Suppressor macrophage (primary cell): ENCODE measurements at places on chromosomes 3 and 15.

DNA sequence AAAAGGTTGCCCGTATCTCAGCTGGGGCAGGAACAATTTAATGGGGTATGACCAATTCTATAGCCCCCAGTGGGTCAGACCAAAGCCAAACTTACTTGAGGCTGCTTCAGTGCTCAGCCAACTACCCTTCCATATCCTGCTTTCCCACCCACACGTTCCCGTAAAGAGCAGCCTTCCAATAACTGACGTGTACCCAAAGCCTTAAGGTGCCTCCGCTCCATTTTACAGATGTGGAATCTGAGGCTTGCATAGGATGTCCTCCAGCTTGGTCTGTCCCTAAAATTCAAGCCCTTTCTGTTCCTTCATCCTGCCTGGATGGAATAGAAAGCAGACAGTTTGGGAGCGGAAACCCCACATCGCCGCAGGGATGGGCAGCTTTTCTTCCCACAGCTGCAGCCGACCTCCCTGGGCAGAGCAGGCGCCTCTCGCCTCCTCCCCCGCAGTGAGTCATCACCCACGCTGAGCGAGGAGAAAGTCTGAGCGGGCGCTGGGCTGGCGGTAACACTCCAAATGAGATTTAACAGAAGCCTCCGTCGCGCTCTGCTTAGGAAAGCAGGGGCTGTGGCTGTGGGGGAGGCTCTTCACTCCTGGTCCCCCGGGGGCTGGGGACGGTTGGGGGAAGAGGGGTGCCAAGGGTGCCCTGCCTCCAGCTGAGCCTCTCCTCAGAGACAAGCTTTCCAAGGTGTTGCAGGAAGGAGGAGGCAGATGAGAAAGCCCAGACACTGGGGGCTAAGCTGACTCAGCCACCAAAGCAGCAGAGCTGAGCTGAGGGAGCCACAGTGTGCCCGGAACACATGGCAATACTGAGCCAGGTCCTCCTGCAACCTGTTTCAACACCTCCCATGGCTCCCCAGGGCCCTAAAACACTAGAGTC is 57.8 kb upstream of the HRH1 start:
- peak; percentile 87 for DNase-seq

DNA sequence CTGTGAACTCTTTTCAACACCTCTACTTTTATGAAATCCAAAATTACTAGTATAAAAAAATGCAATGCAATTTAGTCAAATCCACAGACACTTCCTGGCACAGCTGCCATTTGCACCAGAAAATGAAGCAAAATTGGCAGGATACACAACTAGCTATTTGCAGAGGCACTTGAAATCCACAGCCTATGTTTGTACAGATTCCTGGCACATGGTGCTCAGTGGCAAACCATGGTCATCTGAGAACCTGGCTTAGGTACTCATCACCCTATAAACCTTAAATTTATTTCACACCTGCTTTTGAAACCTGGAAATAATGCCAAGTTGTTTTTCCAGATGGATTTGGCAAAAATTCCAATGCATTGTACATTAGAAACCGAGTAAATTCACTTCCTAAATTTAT is 20.2 kb upstream of the PPM1L start:
- DNase-seq = no peak

GRCh38 chr3:169041677-169042171 is 621.8 kb downstream of the MECOM start:
- DNase-seq = peak; percentile 59

DNA sequence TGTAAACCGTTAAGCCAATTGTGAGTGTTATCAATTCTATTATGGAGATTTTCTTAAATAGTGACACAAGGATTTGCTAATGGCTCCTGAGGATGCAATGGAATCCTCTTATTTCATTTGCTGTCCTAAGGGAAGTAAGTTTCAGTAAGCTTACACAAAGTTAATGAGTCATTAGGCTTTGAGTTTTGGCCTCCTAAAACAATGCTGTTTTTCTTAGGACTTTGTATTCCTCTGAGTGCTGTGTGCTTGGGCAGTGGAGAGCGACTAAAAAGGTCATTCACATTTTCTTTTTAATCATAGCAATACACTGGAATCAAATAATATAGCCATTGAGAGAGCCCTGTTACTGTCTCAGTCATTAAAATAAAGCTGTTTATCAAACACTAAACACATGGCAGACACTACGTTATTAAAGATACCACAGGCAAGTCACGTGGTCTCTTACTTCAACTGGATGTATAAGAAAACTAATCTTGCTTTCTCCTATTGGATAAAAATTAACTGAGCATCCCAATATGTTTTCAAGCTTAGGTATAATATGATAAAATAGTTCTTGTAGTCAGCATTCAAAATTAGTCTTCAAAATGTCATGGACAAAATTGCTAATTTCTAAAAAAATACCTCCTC is 290.8 kb downstream of the NLGN1 start:
- no peak for DNase-seq

GRCh38 chr3:18393906-18394305 is 31.2 kb downstream of the SATB1 start:
- DNase-seq = no peak

GRCh38 chr15:101497017-101497416 is 7.5 kb upstream of the PCSK6 start:
- no peak for DNase-seq

DNA sequence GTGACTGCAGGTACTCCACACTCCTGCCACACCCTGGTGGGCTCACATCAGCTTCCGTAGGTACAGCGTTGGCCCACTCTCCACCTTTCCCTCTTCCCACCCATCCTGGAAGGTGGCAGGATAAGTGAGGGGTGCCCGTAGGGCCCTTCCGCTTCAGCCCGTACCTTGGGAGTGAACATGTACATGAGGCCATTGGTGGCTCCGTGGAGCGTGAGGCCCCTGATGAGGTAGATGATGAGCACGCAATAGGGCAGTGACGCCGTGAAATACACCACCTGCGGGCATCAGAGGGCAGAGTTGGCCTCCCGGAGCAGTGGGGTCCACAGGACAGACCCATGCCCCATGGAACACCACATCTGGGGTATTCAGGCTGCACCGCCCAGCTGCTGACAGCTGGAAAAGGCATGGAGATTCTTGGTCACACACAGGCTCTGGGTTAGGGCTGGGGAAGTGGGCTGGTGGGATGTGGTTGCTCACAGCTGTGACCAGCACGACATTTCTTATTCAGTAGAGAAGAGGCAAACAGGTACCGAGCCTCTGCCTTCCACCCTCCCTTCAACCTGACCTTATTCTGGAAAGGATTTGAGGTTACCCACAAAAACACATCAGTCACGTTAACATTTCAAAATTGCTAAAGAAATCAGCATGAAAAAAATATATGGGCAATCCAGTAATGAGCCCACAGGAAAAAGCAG is 23.8 kb downstream of the SLC6A20 start:
- no peak for DNase-seq

GRCh38 chr3:170730071-170730812 is 139.8 kb downstream of the RPL22L1 start:
- no peak for DNase-seq

DNA sequence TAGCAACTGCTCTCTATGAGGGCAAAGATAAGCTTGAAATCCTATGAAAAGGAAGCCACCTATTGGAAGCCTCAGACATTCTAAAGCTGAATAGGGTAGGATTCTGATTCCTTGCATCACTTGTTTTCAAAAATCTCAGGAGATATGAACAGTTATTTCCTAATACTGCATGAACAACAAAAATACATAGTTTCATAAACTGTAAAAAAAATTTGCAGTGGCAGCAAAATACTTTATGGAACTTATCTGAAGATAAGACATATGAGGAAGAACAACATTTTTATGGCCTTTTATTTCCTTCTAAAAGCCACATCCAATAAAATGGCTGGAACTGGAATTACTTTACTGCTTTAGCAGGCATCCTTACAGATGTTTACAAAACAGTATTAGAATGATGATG is 29.9 kb downstream of the AP3S2 start:
- DNase-seq = no peak

- DNase-seq = no peak
Measured at GRCh38 chr15:63967616-63968015, 78.7 kb downstream of the DAPK2 start.

DNA sequence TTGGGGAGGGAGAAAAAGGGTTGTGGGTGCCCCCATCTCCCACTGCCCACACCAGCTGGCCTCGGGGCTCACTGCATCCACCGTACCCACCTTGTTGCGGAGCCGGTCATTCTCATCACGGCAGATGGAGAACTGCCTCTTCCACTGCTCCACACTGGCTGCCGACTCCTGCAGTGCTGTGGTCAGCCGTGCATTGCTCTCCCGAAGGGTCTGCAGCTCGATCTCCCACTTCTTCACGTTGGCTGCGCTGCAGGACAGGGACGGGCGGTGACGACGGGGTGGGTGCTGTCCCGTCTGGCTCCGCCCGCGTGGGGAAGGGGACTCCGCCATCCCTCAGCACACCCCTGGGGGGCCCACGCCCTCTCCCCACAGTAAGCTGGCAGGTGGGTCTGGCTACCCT is 45.1 kb downstream of the WHAMM start:
- no peak for DNase-seq

DNA sequence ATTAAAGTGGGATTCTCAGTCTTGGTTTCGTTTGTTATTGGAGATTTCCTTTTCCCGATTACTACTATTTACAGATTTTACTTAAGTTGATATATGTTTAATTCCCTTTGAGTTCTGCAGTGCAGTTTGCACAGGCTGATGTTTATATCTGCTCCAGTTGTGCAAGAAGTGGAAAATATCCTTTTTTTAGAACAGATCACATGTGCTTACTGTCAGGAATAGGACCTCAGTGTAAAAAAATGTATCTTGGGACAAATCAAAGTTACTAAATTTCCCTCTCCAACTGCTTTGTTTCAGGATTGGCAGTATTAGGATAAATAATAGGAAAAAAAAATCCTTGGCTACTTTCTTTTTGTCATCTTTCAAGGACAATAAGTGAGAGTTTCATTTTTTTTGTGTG is 6.9 kb downstream of the MITF start:
- peak; percentile 49 for DNase-seq

DNA sequence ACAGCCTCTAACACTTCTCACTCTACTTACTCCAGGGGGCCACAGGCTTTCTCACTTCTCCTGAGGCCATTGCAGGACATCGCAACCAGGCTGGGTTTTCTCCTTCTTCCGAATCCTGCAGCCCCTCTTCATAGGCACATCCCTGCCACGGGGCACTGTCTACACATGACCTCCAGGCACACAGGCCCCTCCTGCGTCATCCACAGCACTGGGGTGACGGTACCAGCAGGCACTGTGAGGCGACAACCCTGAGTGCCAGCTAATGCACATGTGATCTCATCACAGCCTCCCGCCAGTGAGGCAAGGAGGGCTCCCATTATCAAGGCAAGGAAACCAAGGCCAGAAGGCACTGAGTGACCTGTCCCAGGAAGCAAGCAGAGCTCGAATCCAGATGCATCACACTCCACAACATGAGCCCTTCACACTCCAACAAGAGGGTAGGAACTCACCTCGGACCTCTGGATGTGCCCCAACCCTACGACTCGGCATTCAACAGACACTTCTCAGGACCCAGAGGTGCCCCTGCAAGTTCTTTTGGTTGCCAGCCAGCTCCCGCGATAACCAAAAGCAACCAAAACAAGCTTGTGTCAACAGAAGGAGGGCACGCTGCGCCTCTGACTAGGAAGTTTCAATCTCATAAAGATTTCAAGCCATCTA is 16.7 kb downstream of the FAM174B start:
- no peak for DNase-seq

DNA sequence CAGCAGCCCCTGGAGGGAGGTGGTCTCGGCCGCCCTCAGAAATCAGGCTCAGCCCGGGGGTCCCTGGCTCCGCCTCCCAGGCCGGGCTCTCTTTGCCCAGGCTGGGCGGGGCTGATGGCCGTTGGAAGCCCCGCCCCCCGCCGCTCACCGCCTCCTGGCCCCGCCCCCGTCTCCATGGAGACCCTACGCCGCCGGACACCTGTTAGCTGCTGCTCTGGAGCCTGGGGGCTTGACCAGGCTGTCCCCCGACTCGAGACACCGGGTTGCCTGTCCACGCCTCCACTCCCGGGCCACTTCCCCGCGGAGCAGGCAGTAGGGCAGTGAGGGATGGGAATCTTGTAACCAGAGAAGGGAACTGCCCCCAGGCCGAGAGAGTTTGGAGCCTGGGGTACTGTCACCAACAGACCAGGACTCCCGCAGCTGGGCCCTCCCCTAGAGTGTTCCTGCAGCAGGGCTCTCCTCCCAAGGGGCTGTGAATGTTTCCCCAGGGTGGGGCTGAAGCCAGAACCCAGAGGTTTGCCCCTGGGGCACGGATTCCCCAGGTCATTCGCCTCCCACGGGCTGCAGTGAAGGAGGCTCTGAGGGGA is 27.8 kb upstream of the RPL32 start:
- DNase-seq = peak; percentile 22

DNA sequence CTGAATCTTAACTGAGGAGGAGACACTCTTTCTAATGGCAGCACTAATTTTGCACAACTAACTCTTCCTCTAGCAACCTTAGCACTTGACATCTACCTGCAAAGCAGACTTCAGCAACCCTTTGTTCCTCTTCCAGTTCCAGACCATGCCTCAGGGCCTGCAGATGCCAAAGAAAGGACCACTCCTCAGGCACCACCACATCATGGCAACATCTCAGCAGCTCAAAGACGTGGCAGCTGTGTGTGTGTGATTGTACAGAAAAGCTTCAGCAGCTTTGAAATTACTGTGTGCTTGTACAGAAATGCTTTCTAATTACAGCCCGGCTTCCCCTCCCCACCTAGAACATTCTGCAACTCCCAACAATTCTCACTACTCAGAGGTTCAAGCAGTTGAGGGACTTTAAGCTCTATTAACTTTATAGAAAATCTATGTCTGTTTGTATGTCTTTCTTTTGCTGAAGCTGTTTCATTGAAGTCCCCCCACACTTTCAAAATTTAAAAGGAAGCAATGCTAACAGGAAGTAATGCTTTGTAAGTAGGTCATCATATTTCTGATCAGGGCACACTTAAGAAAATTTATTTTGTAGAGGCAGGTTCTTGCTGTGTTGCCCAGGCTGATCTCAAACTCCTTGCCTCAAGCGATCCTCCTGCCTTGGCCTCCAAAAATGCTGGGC is 115.2 kb downstream of the CD47 start:
- peak; percentile 30 for DNase-seq

DNA sequence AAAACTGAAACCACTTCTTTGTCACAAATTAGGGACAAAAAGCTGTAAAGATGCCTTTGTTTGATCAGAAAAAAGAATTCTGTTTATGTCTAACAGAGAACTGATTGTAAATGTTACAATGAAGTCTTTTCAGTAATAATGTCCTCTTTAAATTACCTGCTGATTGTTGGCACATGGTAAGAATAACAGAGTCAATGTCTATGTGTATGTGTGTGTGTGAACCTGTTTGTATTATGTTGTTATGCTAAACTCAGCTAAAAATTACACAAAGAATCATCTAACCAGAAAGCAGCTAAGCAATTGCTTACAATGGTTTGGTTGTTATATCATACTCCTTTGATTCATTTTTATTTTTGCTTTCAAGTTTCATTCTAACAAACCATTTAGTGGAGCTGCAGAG is 159.1 kb upstream of the PDZRN3 start:
- no peak for DNase-seq

GRCh38 chr15:94237903-94238302 is 6.5 kb downstream of the MCTP2 start:
- DNase-seq = no peak

DNA sequence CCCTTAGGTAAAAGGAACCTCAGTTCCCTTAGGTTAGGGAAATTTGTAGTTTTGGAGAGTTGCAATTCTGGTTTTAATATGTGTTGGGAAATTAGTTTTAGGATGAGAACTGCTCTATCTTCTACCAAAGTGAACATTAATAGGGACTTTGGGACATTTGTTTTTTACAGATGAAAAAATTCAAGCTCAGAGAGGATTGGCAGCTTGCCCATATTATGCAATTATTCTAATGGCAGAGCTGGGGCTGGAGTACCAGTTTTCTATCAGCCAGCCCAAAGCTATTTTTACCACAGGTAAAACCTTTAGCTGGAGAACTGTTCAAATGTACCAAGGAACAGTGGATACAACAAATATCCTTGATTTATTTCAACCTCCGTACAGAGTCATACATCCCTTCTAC is 127.0 kb downstream of the CPNE4 start:
- DNase-seq = no peak
